ENCODE measurements at places on chromosomes 2 and 18. TPM values are rescaled to one million over a fixed set of nuclear protein-coding genes. Genes with fewer than 3 reads are reported as not detected.
A peak's percentile ranks its signal among the peaks of the same experiment; 100 is the strongest.

DNA sequence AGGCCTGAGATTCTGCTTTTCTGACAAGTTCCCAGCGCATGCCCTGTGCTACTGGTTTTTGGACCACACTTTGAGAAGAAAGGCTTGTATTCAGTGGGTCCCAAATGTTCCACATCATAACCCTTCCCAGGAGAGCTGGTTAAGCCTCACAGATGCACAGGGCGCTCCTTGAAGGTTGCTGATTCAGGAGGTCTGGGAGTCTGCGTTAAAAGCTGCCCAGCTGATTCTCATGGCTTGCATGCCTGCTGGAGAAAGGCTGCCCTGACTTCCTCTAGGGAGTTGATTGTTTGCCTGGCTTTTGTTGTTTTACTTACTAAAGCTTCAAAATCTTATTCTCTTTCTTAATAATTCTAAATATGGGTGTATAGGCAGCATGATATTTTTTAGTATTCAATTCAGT, 20.7 kb downstream of the CRYGD start:
- DNase-seq: no peak

DNA sequence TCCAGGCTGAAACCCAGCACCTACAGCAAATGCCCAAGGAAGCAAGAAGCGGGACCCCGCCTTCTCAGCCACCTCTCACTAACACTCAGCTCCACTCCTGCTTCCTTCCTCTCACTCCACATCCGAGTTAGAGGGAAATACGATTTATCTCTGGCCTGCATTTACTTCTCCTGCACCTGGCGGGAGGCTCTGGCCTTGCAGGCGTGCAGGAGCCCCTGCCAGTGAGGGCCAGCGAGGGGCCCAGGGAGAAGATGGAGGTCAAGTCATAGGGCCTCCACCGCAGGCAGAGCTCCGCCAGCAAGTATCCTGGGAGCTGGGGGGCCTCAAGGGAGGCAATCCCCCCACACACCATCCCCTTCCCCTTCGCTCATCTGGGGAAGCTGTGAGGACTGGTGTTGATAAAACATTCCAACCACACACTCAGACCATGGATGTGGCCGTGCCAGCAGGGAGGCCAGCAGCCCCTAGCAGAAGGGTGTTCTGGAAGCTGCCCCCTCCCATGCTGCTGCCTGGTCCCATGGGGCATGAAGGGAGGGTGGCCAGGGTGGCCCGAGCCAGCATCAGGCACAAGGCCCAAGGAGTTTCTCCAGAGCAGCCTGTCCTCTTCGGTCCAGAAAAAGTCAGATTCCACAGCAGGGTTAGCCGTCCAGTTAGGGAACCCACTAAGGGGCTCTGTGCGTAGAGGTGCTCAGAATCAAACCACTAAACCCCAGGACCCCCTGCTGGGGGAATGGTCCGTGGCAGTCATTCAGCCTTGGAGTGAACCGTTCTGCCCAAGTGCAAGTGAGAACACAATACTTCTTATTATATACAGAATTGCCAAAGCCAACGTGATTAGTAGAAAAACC, 91.2 kb downstream of the HDAC4 start:
- DNase-seq: no peak

- peak; percentile 2 for DNase-seq
Observed at GRCh38 chr2:16189029-16189835, 248.9 kb downstream of the MYCN start.

Gene SLC16A14
- total RNA-seq: 2.8 TPM

Gene TGFA
- total RNA-seq: 72.1 TPM

Gene RMDN2
- 4.7 TPM for total RNA-seq

DNA sequence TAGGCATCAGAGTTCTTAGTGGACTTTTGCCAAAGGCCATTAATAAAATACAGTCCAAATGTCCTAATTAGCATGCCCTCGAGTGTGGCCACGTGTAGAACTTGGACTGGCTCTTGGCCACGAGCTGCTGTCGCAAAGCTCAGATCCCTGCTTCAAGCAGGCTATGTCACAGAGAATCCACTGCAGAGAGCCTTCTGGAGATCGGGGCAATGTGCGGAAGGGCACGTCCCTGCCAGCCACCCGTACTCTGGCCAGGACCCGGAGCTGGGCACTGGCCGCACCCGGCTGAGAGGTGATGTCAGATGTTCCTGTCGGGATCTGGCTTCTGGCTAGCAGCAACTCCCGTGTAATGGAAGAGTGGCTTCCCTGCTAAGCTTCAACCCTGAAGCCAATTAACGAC, 432.7 kb upstream of the ID2 start:
- DNase-seq: no peak

Gene CDH19
- not detected for total RNA-seq

DNA sequence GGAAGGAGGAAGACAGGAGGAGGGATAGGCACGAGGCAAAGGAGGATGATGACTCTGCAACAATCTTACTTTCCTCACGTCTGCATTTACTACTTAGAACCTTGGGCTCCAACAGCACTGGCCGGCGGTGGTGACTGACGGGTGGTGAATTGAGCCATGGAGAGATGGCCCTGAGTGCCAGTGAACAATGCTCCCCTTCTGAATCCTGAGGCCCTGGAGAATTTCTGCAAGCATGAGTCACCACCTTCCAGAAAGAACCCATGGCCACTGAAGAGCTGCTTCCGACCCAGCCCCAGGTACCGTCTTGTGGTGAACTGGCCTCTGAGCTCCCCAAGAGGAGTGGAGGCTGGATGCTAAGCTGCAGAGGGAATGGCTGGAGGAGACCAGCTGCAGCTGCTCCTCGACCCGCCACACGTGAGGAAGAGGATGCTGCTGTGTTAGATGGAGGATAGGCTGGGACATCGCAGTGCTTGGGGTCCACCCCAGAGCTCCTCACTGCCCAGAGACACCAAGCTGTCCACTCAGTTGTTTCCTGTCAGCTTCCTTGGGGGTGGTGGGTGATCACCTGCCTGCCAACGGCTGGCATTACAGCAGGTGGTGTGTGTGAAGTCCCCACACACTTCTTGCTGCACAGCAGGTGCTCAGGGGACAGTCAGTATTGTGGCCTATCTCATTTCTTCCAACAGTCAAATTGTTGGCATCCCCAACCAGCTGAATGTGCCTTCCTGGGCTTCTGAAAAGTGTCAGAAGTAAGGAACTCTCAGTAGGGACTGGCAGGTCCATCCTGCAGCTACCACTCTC, 186.5 kb upstream of the ID2 start:
- no peak for DNase-seq

- DNase-seq: no peak
Observed at GRCh38 chr2:112687522-112687921, 33.3 kb upstream of the NT5DC4 start.

Gene SMAD4
- total RNA-seq: 91.9 TPM

DNA sequence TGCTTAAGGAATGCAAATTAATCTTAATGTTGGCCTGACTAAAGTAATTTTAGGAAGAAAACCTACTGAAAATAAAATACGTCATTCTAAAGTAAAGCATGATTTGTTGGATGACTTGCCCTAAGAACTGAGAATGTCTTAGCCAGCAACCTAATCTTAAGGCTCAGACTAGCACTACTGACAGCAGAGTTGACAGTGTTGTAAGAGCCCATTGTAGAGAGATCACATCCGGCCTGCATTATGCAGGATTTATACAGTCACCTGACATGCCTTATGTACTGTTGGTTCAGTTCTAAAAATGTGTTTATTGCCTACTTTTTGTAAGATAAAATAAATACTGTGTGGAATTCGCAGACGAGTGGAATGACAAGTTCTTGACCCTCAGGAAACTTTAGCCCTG, 82.3 kb downstream of the TMEM185B start:
- DNase-seq: no peak

DNA sequence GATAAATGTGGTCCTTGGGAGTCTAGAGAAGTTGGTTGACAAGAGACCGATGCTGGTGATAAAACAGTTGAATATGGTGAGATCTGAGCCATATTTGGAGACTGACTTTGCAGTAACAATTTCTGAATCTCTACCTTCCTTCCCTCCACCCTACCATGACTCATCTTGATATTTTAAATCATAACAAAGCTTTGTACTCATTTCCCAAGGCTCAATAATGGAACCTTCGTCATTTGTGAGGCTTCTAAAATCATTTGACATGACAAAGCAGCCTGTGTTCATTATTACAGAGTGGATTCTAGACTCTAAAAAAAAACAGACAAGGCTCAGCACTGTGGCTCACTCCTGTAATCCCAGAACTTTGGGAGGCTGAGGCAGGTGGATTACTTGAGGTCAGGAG, 38.5 kb upstream of the PDCL3 start:
- no peak for DNase-seq

GRCh38 chr18:78323453-78324197, 656.0 kb upstream of the SALL3 start:
- DNase-seq: no peak

GRCh38 chr2:151051574-151052220, 210.0 kb downstream of the RBM43 start:
- DNase-seq: no peak

Gene CNRIP1
- 7.9 TPM for total RNA-seq

DNA sequence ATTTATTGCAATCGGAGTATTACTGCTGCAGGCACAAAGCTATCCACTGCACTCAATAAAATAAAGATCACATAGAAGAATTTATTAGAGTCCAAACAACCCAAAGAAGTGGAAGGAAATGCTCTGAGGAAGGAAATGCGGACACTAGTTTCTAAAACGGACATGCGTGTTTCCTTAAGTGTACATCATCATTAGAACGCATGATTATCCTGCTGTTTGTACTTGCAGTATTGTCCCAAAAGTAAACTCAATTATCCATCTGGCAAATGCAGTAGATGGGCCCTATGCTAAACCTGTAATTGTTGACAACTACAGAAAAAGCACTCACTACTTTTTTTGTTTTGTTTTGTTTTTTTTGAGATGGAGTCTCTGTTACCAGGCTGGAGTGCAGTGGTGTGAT, 53.6 kb downstream of the PDK1 start:
- DNase-seq: no peak

GRCh38 chr2:44087714-44088092, 81.0 kb upstream of the PPM1B start:
- no peak for DNase-seq

GRCh38 chr2:110843959-110844510, 111.7 kb downstream of the ACOXL start:
- no peak for DNase-seq

DNA sequence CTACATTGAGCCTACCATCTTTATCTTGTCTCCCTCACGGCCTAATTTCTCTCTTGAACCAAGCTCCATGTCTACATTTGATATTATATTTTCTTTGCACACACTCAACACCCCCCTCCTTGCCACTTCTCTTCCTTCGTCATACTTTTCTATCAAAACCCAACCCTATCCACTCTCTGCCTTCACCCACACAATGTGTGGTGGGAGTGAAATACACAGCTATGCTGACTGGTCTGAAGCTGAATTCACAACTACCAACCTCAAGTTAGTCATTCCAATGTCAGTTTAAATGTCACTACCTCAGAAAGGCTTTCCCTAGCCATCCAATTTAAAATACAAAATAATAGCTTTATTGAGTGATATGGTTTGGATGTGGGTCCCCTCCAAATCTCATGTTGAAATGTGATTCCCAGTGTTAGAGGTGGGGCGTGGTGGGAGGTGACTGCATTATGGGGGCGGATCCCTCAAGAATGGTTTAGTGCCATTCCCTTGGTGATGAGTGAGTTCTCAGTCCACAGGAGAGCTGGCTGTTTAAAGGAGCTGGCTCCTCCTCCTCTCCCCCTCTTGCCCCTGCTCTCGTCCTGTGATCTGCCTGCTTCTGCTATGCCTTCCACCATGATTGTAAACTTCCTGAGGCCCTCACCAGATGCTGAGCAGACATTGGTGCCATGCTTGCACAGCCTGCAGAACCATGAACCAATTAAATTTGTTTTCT, 112.1 kb downstream of the DTNB start:
- DNase-seq: no peak

GRCh38 chr2:178859730-178860129, 52.5 kb upstream of the TTN start:
- DNase-seq: no peak

- no peak for DNase-seq
Observed at GRCh38 chr2:54492335-54492734, 36.2 kb downstream of the SPTBN1 start.

GRCh38 chr2:61770746-61771145, 83.1 kb downstream of the FAM161A start:
- no peak for DNase-seq

Gene FIGN
- total RNA-seq: 1.8 TPM

- no peak for DNase-seq
Observed at GRCh38 chr2:64644458-64645382, 9.0 kb downstream of the SERTAD2 start.

Gene EMILIN2
- 27.0 TPM for total RNA-seq

Gene HMSD
- not detected for total RNA-seq

DNA sequence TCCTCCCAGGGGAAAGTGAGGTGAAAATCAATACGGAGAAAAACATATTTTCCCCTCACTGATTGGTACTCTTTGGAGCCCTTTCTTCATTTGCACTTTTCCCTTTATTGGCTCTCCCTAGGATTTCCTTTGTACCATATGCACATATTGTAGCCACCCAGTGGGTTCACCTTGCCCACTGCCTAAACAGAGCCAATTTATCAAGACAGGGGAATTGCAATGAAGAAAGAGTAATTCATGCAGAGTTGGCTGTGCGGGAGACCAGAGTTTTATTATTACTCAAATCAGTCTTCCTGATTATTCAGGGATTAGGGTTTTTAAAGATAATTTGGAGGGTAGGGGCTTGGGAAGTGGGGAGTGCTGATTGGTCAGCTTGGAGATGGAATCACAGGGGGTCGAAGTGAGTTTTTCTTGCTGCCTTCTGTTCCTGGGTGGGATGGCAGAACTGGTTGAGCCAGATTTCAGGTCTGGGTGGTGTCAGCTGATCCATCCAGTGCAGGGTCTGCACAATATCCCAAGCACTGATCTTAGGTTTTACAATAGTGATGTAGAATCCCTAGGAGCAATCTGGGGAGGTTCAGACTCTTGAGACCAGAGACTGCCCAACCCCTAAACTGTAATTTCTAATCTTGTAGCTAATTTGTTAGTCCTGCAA, 15.1 kb upstream of the KCNE4 start:
- DNase-seq: no peak

- DNase-seq: no peak
Observed at GRCh38 chr2:119024152-119024551, 82.2 kb downstream of the MARCO start.

DNA sequence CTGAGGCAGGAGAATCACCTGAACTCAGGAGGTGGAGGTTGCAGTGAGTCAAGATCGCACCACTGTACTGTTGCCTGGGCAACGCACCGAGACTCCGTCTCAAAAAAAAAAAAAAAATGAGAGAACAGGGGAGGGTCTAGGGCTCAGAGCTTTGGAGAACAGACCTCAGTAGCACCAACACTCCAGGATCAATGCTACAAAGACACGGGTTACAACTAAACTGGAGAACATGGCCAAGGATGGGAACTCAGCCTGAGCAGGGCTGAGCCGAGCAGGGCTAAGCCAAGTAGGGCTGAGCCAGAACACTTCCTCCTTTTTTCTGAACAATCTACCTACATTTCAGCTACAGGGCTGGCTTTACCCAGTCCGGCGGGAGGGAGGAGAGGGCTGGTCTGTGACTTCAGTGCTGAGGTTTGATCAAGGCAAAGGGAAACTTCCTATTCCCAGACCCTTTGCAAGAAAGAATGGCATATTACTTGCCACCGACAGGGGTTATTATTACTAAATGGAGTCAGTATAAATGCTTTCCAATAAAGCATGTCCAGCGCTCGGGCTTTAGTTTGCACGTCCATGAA, 2.9 kb upstream of the CASP8 start:
- DNase-seq: no peak

Gene PPP1R1C
- 2.1 TPM for total RNA-seq

Gene DUSP19
- total RNA-seq: 0.58 TPM
